Lung microvascular endothelial cell (primary cell): ENCODE measurements at places on chromosomes 12 and 14.

- no peak for DNase-seq
These were observed 12.4 kb downstream of the TECPR2 start for GRCh38 chr14:102375119-102375518.

DNA sequence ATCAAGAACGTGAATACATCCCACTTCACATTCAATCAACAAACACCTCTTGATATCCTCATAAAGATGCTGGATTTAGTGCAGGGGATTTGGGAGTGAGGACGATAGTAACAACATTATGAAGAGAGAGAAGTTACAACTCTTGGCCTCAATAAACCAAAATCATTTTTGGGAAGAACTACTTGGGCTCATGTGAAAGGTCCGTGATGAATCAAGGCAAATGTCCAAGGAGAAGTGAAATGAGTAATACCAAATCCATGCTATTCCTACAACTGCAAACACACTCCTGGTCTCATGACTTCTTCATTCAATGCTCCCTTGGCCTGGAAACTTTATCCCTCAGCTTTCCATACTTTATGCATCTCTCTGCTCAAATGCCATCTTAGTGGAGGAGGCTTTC lies 162.0 kb upstream of the LMNTD1 start:
- no peak for DNase-seq

- no peak for DNase-seq
These were observed 931.2 kb downstream of the NRXN3 start for GRCh38 chr14:79101388-79101787.

- DNase-seq = peak; percentile 43
These were observed 26.9 kb downstream of the DAAM1 start for GRCh38 chr14:59215322-59215721.

- no peak for DNase-seq
These were observed 42.6 kb downstream of the TRAFD1 start for GRCh38 chr12:112167718-112168525.
